ENCODE measurements at places on chromosomes 4 and X.

GRCh38 chr4:85966373-85966772, 393.5 kb downstream of the MAPK10 start:
- no peak for DNase-seq

- no peak for DNase-seq
Measured at GRCh38 chrX:34656842-34657725, at the start of gene TMEM47. Gene TMEM47, minus strand, starts transcription at chrX:34657285. Its CDS starts 256 bp downstream, at chrX:34657029.

GRCh38 chr4:175824076-175824475, 12.0 kb upstream of the GPM6A start:
- no peak for DNase-seq

DNA sequence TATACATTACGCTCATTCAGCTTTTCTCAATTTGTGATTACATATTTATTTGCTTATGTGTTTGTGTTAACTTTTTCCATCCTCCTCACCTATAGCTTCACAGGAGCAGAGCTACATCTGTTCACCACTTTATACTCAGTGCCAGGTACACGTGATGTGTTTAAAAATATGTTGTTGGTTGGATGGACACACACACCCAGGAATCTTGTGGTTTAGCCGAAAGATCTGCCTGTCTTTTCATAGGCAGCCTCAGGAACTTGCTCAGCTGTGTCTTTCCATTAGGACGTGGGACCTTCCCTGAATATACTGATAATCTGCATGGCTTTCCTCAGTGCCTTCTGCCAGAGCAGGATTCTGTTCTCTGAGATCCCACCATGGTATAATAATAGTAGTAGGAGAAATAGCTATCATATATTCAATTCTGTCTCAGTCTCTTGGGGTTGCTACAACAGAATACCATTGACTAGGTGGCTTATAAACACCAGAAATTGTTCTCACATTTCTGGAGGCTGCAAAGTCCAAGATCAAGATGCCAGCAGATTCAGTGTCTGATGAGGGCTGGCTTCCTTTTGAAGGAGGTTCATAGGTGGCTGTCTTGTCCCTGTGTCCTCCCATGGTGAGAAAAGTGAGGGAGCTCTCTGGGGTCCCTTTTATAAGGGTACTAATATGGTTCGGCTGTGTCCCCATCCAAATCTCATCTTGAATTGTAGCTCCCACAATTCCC, 50.0 kb upstream of the SOD3 start:
- DNase-seq, result no peak

- DNase-seq, result no peak
Measured at GRCh38 chr4:68948044-68948743, 3.4 kb downstream of the UGT2A3 start.

DNA sequence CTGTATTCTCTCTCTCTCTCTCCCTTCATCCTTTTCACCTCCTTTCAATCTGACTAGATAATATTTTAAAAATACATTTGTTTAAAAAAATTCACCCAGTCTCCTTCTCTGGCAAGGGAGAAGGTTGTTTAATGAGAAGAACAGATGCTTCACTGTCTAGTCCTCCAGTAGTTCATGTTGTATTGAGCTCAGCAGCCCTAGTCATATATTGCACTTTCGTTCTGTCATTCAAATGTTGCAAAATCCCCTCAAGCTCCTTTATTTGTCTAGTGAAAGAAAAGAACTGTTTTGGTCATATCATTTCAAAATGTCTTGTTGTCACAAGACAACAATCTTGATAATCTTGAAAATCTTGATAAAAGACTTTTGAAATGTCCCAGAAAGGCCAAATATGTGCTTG, 248.0 kb downstream of the GALNTL6 start:
- no peak for DNase-seq

- no peak for DNase-seq
Measured at GRCh38 chr4:40058121-40058520, 1.5 kb downstream of the N4BP2 start.

- no peak for DNase-seq
Measured at GRCh38 chrX:17242470-17242869, 132.5 kb upstream of the NHS start.

DNA sequence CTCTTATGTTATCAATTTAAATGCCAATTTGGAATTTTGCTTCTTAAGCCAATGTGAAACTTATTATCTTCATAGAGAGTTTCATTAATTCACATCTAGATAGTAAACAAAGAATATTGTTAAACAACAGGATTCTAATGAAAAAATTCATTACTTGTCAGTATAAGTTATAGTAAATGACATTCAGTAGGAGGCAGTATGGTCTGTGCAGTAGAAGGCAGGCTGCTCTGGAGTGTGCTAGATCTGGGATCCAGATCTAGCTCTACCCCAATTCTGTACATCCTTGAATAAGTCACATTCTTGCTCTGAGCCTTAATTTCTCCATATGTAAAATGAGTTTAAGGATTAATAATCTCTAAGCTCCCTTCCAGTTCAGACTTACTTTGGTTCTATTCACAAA, 202.7 kb upstream of the POU3F4 start:
- no peak for DNase-seq

- no peak for DNase-seq
Measured at GRCh38 chr4:2289955-2290333, 28.0 kb upstream of the MXD4 start.

DNA sequence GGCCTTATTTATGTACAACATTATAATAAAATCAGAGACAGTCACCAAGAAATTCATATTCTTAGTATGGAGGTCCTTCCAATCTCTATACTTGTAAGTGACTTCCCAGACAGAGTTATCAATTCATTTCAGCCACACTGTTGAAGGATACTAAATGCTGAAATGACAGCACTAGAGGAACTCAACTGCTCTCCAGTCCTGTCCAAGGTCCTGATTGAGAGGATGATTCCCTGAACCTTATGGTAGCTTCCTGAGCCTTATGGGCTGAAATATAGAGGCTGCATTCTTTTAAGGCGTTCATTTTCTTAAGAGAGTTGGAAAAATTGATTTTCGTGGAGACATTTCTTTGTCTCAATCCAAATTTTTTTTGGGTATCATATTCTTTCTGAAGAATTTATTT, 205.9 kb downstream of the TLL1 start:
- no peak for DNase-seq

DNA sequence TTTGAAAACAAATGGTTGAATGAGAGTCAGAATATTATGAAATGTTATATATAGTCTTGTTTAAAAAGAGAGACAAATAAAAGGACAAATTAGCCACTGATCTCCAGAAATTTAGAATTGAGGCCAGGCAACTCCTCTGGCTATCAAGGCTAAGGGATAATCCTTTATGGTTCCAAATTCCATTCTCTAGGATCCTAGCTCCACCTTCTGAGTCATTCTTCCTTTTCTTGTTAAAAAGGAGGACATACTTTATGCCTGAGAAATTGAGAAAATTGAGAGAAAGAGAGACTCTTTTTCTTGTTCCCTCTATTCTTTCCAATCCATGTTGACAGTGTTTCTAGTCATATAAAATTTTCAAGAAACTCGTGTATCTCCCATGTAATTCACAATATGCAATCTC, 1299.5 kb downstream of the FSTL5 start:
- DNase-seq, result no peak

Data from iPS DF 19.7 (cell line).